GM12878 (cell line): ENCODE measurements at places on chromosomes 12 and 14. TPM values are rescaled to one million over a fixed set of nuclear protein-coding genes. Genes with fewer than 3 reads are reported as not detected.

- no peaks in the 10 kb centered on the region for H3K27me3 ChIP-seq
- H3K27ac ChIP-seq = no peak overlapping the region
- H3K4me1 ChIP-seq = no peaks in the 10 kb centered on the region
- H3K4me3 ChIP-seq = no peak overlapping the region
These were observed 191.6 kb upstream of the TMEM132C start for GRCh38 chr12:128075332-128075731.

DNA sequence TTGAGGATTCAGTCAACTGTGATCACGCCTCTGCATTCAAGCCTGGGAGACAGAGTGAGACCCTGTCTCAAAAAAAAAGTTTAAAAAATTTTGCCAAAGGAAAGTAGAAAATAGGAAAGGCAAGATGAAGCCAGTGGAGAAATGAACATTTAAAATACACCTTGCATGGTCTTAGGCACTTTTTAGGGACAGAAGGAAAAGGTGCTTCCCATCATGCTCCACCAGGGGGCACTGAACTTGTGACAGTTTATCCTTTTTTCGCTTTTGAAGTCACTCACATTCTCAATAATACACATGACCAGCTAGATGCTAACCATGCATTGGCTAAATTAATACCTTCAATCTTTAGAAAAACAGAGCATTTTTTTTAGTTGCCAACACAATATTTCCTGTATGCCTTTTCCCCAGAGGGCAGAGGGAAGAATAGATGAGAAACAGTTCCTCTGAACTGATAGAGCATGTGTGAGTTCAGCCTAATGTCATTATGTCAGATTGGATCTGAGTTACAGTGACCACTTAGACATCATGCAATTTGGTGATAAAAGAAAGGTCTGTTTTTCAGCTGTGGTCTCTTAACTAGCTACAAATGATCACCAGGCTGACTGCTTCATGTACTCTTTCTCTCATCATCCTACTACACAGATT is 221.8 kb upstream of the SSTR1 start:
- H3K27ac ChIP-seq = no peak overlapping the region
- no peaks in the 10 kb centered on the region for H3K36me3 ChIP-seq
- H3K4me1 ChIP-seq = no peaks in the 10 kb centered on the region

DNA sequence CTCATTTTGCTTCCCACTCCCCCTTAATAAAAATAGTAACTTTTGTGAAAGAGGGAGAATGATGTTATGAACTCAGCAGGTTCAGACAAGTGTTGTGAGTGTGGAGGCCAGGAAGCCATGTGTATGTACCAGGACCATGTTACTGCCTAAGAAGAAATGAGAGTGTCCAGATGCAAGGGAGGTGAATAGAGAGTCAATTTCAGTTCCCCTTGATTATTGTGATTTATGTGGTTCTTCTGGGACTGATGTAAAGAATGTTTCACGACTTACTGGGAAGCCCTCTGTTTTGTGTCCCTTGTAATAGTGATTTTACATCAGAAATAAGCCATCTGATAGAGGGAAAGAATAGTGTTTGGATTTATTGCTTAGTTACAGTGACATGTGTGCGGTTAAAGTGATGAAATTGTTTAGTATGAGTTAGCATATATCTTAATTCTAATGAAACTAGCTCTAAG is 32.5 kb downstream of the FBXO34 start:
- no peaks in the 10 kb centered on the region for H3K27me3 ChIP-seq
- peak overlapping the region; percentile 9; the same call in 1 of the 2 replicates for H3K27ac ChIP-seq
- peaks cover 29% of the 10 kb centered on the region for H3K4me1 ChIP-seq
- no peaks in the 10 kb centered on the region; the same call in 1 of the 2 replicates for H3K36me3 ChIP-seq
- no peak for DNase-seq

GRCh38 chr12:1173781-1174617 is 183.0 kb downstream of the ERC1 start:
- no peak for DNase-seq
- no peak overlapping the region for H3K27ac ChIP-seq
- no peaks in the 10 kb centered on the region; the same call in 1 of the 2 replicates for H3K36me3 ChIP-seq

GRCh38 chr12:107778383-107779025 is 4.0 kb downstream of the ASCL4 start:
- H3K27me3 ChIP-seq = peaks cover 3% of the 10 kb centered on the region; the same call in 1 of the 2 replicates
- H3K4me1 ChIP-seq = peaks cover 31% of the 10 kb centered on the region
- no peak overlapping the region for H3K27ac ChIP-seq
- no peaks in the 10 kb centered on the region for H3K36me3 ChIP-seq

DNA sequence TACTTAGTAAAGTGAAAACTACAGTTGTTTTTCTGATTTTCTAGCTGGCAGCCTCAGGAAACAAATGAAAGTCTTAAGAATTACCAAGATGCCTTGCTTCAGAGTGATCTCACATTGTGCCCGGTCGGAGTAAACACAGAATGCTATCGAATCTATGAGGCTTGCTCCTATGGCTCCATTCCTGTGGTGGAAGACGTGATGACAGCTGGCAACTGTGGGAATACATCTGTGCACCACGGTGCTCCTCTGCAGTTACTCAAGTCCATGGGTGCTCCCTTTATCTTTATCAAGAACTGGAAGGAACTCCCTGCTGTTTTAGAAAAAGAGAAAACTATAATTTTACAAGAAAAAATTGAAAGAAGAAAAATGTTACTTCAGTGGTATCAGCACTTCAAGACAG is 28.9 kb downstream of the RXYLT1 start:
- H3K27ac ChIP-seq = no peak overlapping the region
- no peaks in the 10 kb centered on the region for H3K27me3 ChIP-seq
- peaks cover under 1% of the 10 kb centered on the region; the same call in 1 of the 2 replicates for H3K4me1 ChIP-seq
- H3K36me3 ChIP-seq = no peaks in the 10 kb centered on the region; the same call in 1 of the 2 replicates
- no peak overlapping the region for H3K4me3 ChIP-seq
- no peak for DNase-seq

DNA sequence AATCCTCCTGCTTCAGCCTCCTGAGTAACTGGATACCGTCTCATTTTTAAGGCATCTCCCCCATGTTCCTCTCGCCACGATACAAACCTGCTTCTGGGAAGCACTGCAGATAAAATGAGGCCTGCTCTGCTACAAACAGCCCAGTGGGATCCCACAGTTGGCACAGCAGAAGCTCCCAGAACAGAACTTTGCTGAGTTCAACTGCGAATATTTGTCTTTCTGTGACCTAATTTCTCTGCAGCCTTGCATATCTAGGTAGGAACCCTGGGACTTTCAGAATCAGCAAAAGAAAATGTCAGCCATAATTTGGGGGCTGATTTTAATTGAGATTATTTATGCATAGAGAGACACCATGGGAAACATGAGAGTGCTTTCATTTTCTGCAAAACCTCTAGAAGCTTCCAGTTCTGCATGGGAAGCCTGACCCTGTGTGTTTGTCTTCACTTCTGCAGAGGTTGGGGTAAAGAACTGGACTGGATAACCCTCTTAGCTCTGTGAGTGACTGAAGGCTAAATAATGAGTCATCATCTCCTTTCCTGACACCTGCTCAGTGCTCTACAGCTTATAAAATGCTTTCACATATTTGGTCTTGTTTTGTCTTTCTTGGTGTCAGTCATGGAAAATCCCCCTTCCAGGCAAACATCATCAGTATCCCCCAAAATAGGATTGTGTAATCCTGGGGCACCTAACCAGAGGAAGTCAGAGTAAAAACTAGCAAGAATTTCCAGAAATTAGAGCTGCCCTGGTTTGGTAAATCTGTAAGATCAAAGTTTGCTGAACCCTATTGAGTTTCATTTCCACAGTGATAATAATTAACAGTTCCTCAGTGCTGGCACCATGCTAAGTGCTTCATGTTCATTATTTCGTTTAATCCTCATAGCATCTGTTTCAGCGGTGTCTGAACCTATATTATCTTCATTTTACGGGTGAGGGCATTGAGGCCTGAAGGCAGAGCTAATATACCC is 185.8 kb downstream of the SLC15A4 start:
- no peaks in the 10 kb centered on the region for H3K27me3 ChIP-seq
- no peak overlapping the region for H3K27ac ChIP-seq
- H3K4me1 ChIP-seq = no peaks in the 10 kb centered on the region
- no peak overlapping the region for H3K4me3 ChIP-seq
- no peaks in the 10 kb centered on the region for H3K36me3 ChIP-seq

Gene NRL
- 2.2 and 2.5 TPM in 2 replicates for total RNA-seq

Gene DEPDC4
- 1.6 and 1.9 TPM in 2 replicates for total RNA-seq
